ENCODE measurements at places on chromosomes 2 and 18. TPM values are rescaled to one million over a fixed set of nuclear protein-coding genes. Genes with fewer than 3 reads are reported as not detected.
A peak's percentile ranks its signal among the peaks of the same experiment; 100 is the strongest.

GRCh38 chr2:46411245-46411641 is 68.1 kb upstream of the TMEM247 start:
- H3K27me3 ChIP-seq = peaks cover 3% of the 10 kb centered on the region
- no peaks in the 10 kb centered on the region for H3K4me1 ChIP-seq
- no peak overlapping the region for H3K27ac ChIP-seq
- no peak overlapping the region for H3K4me3 ChIP-seq
- peaks cover 6% of the 10 kb centered on the region for H3K36me3 ChIP-seq
- DNase-seq = no peak

ADGRF3 gene
- total RNA-seq = 3.7 TPM

FN1 gene
- 2.5 TPM for total RNA-seq

DES gene
- total RNA-seq = not detected

ALLC gene
- total RNA-seq = not detected

- no peak for DNase-seq
- H3K4me3 ChIP-seq = no peak overlapping the region
- H3K4me1 ChIP-seq = no peaks in the 10 kb centered on the region
- no peaks in the 10 kb centered on the region for H3K36me3 ChIP-seq
These were observed 95.7 kb upstream of the NRP2 start for GRCh38 chr2:205586626-205587025.

DNA sequence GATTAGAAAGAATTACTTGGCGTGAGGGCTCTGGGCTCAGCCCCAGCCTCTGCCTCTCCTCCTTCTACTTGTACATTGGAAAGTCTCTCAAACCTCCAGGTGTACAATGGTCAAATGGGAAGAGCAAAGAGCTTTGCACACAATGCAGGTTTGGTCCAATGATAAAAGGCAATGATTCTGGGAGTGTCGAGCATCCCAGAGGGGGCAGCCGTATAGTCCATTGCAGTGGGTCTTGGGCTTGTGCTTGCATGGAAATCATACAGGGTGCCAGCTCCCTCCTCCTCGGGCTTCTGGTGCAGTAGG is 98.0 kb upstream of the NCK2 start:
- H3K36me3 ChIP-seq = no peaks in the 10 kb centered on the region
- H3K4me3 ChIP-seq = no peak overlapping the region
- no peak for DNase-seq
- peaks cover 12% of the 10 kb centered on the region for H3K27me3 ChIP-seq

DNA sequence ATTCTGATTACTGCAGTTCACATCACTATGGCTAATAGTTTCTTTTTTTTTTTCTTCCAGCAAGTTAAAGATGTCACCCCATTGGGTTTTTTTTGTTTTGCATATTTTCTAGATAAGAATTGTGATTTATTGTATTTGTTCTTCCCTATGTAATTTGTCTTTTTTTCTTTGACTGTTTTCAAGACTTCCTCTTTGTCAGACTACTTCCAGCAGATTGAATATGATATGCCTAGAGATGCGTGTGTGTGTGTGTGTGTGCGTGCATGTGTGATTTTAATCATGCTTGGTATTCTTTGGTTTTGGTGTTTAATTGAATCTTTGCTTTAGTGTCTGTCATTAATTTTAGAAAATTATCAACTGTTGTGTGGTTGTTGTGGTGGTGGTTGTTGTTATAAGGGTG is 166.7 kb upstream of the SLC39A10 start:
- no peaks in the 10 kb centered on the region for H3K27me3 ChIP-seq
- H3K27ac ChIP-seq = no peak overlapping the region
- DNase-seq = no peak

DNA sequence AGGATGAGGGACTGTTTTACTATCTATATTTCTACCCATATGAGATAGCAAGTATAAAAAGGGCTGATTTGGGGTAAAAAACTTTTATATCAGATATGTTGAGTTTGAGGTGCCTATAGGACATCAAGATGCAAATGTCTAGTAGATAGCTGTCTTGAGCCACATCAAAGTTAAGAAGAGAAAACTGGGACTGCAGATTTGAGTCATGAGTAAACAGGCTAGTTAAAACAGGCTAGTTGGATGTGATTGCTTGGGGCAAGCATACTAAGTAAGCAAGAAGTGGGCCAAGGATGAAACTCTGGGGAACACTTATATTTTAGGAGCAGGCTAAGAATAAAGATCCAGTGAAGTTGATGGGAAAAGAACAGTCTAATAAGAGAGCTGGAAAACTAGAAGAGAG is 2.8 kb upstream of the SCRN3 start:
- H3K36me3 ChIP-seq = peaks cover 33% of the 10 kb centered on the region
- peaks cover 36% of the 10 kb centered on the region for H3K4me1 ChIP-seq
- no peak overlapping the region for H3K4me3 ChIP-seq
- no peaks in the 10 kb centered on the region for H3K27me3 ChIP-seq
- H3K27ac ChIP-seq = peak overlapping the region; percentile 5
- no peak for DNase-seq

GRCh38 chr2:100537918-100538317 is 24.9 kb upstream of the PDCL3 start:
- H3K36me3 ChIP-seq = no peaks in the 10 kb centered on the region
- no peak for DNase-seq
- H3K4me1 ChIP-seq = peaks cover 9% of the 10 kb centered on the region
- peaks cover 7% of the 10 kb centered on the region for H3K27me3 ChIP-seq

DSG1 gene
- total RNA-seq = not detected

- no peak for DNase-seq
- H3K27ac ChIP-seq = no peak overlapping the region
- no peaks in the 10 kb centered on the region for H3K36me3 ChIP-seq
- no peak overlapping the region for H3K4me3 ChIP-seq
- no peaks in the 10 kb centered on the region for H3K4me1 ChIP-seq
These were observed 220.9 kb upstream of the REV1 start for GRCh38 chr2:99710721-99711120.

ALPI gene
- total RNA-seq = not detected

DNA sequence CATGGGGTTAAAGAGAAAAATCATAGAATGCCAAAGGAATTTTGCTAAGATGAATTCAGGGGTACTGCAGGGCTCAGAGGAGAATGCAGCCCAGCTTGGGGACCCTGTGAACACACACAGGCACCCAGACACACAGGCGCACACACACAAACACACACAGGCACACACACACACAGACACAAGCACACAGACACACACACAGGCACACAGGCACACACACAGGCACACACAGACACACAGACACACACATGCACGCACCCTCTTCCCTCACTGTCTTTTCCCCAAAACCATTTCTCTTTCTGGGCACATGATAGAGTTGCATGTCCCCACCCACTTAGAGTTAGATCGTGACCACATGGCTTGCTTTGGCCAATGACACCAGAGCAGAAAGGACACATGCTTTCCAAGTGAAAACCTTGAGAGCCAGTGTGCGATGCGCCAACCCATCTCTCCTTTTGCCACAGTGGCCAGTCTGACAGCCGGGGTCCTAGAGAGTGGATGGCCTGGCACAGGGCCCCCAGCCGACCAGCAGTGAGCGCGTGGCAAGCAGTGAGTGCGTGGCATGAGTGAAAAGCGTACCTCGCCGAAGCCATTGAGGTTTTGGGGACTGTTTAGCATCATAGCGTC is 163.3 kb downstream of the KLHL29 start:
- H3K27me3 ChIP-seq = no peaks in the 10 kb centered on the region
- H3K4me1 ChIP-seq = peaks cover 12% of the 10 kb centered on the region
- H3K36me3 ChIP-seq = no peaks in the 10 kb centered on the region
- DNase-seq = no peak
- H3K4me3 ChIP-seq = no peak overlapping the region

DCDC2C gene
- not detected for total RNA-seq

- no peaks in the 10 kb centered on the region for H3K36me3 ChIP-seq
- H3K27ac ChIP-seq = no peak overlapping the region
- peaks cover 30% of the 10 kb centered on the region for H3K27me3 ChIP-seq
- peaks cover 7% of the 10 kb centered on the region for H3K4me1 ChIP-seq
- H3K4me3 ChIP-seq = no peak overlapping the region
These were observed 34.4 kb downstream of the CYP27C1 start for GRCh38 chr2:127185705-127186104.

- no peak overlapping the region for H3K4me3 ChIP-seq
- H3K27ac ChIP-seq = no peak overlapping the region
- H3K36me3 ChIP-seq = no peaks in the 10 kb centered on the region
- no peaks in the 10 kb centered on the region for H3K27me3 ChIP-seq
- no peak for DNase-seq
These were observed 174.5 kb upstream of the MYT1L start for GRCh38 chr2:2505604-2506003.

GRCh38 chr2:152497481-152498052 is 162.6 kb downstream of the FMNL2 start:
- peaks cover 6% of the 10 kb centered on the region for H3K4me1 ChIP-seq
- no peak for DNase-seq

GRCh38 chr2:160735696-160736095 is 242.1 kb upstream of the RBMS1 start:
- H3K27me3 ChIP-seq = peaks cover 2% of the 10 kb centered on the region
- no peak overlapping the region for H3K4me3 ChIP-seq
- no peak for DNase-seq
- no peaks in the 10 kb centered on the region for H3K36me3 ChIP-seq
- H3K4me1 ChIP-seq = no peaks in the 10 kb centered on the region

FOXD4L1 gene
- total RNA-seq = 0.47 TPM

DNA sequence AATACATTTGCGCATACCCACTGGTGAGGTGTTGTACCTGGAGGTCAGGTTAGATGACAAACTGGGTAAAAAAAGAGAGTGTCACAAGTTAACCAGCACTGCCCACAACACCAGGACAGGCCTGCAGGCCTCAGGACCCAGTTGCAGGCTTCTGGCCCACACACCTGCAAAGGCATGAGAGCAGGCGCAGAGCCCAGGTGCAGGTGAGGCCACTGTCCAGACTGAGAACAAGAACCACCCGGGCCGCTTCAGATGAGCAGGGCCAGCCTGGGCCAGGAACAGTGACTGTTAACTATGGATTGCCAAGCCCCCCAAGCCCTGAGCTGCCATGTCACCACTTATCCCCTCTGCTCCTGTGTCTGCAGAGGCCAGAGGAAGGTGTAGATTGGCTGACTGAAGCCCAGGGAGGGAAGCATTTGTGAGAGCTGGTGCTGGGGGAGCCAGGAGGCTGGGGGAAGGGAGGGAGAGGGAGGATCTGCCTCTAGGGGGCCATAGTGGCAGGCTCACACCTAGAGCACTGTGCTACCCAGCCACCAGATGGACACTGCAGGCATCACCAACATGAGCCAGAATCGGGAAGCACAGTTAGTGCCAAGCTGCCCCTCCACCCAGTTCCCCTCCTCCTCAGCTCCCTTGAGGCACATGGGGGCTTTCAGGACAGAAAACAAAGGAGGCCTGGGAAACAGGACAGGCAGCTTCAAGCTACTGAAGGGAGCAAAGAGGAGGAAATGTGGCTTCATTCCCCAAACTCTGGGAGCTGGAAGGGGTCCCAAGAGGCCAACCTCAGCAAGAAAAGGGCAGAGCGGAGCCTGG is 35.4 kb downstream of the SFXN5 start:
- no peak for DNase-seq
- no peaks in the 10 kb centered on the region for H3K27me3 ChIP-seq
- no peaks in the 10 kb centered on the region for H3K4me1 ChIP-seq

GRCh38 chr2:48362515-48362914 is 167.4 kb upstream of the STON1 start:
- DNase-seq = no peak
- H3K36me3 ChIP-seq = peaks cover 52% of the 10 kb centered on the region
- H3K4me3 ChIP-seq = no peak overlapping the region
- peaks cover 29% of the 10 kb centered on the region for H3K4me1 ChIP-seq
- H3K27ac ChIP-seq = peak overlapping the region; percentile 40
- H3K27me3 ChIP-seq = no peaks in the 10 kb centered on the region

- no peaks in the 10 kb centered on the region for H3K27me3 ChIP-seq
- no peaks in the 10 kb centered on the region for H3K4me1 ChIP-seq
- no peaks in the 10 kb centered on the region for H3K36me3 ChIP-seq
- H3K27ac ChIP-seq = no peak overlapping the region
These were observed 255.3 kb downstream of the VAPA start for GRCh38 chr18:10169064-10169562.
